ENCODE measurements at places on chromosomes 7 and 10.

GRCh38 chr10:92544296-92544695 lies 29.6 kb downstream of the IDE start:
- DNase-seq: no peak

GRCh38 chr10:29434111-29434510 lies 145.2 kb downstream of the LYZL1 start:
- DNase-seq: no peak

DNA sequence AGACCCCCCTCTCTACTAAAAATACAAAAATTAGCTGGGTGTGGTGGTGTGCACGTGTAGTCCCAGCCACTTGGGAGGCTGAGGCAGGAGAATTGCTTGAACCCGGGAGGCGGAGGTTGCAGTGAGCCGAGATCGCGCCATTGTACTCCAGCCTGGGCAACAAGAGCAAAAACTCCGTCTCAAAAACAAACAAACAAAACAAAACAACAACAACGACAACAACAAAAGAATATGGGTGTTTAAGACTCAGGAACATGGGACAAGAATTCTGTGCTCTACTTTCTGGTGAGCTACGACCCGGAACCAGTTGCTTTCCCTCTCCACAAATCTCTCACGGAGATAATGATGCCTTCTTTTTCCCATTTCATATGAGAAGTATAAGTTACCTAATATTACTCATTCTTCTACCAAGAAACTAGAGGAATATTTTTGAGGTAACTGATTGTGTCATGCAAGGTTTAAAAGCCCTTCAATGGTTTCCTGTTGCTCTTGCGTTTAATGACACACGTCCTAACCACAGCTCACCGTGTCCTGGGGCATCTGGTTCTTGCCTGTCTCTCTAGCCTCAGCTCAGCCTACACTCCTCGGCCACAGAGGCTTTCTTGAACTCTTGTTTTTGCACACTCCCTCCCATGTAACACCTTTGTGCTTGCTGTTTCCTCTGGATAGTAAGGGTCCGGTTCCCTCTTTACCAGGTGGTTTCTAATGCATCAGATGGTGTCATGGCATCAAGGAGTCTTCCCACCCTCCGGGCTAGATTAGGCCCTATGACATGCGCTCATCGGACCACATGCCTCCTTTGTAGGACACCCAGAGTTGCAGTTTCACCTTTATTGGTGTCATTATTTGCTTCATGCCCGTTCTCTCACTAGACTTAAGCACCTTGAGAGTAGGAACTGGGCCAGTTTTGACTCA lies 67.5 kb downstream of the PFKFB3 start:
- DNase-seq: no peak

- DNase-seq: no peak
These were observed 67.8 kb downstream of the ZNF248 start for GRCh38 chr10:37789590-37789989.

All from left forelimb (tissue), 1 donor.